Gastrocnemius medialis (tissue), 4 donors: ENCODE measurements at places on chromosomes 12 and 14.

DNA sequence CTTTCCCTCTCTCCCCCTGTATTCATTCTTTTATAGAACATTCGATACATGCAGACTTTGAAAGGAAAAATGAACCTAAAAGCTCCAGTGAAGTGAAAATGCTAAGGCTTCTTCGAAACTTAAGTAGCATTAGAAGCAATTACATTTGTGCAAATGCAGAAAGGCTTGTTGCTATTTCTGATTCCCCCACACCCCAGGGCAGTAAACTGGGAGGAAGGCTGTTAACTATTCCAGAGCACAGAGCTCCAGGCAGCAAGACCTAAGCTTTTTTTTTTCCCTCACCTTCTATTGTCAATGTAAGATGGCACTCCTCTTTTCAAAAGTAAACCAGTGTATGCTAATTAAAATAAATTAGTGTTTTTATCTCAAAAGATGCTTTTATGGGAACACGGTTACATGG, 448.9 kb upstream of the TBX3 start:
- no peak for DNase-seq

- DNase-seq, result no peak
Observed at GRCh38 chr12:12626471-12626870, 14.8 kb downstream of the CREBL2 start.

DNA sequence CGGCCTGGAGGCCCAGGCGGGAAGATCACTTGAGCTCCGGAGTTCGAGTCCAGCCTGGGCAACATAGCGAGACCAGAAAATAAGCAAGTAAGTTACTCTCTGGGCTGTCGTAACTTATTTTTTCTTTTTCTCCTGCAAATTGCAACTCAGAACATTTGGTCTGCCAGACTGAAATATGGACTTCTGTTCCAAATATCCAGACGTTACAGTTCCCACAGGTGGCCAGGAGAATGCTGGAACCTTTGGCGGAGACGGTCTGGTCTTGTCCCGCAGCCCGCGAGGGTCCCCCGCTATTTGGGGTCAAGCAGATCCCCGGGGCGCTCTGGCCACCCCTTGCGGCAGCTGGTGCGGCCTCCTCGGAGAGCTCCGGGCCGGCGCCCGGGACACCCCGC, 488 bp upstream of the PLEKHH1 start:
- no peak for DNase-seq

- no peak for DNase-seq
Observed at GRCh38 chr14:89298056-89298834, 118.8 kb downstream of the FOXN3 start.

- DNase-seq, result no peak
Observed at GRCh38 chr12:19288603-19289244, 150.6 kb upstream of the AEBP2 start.

GRCh38 chr14:71113376-71113775, 206.1 kb downstream of the PCNX1 start:
- no peak for DNase-seq

- DNase-seq, result no peak
Observed at GRCh38 chr12:104535369-104535768, 78.6 kb downstream of the CHST11 start.

DNA sequence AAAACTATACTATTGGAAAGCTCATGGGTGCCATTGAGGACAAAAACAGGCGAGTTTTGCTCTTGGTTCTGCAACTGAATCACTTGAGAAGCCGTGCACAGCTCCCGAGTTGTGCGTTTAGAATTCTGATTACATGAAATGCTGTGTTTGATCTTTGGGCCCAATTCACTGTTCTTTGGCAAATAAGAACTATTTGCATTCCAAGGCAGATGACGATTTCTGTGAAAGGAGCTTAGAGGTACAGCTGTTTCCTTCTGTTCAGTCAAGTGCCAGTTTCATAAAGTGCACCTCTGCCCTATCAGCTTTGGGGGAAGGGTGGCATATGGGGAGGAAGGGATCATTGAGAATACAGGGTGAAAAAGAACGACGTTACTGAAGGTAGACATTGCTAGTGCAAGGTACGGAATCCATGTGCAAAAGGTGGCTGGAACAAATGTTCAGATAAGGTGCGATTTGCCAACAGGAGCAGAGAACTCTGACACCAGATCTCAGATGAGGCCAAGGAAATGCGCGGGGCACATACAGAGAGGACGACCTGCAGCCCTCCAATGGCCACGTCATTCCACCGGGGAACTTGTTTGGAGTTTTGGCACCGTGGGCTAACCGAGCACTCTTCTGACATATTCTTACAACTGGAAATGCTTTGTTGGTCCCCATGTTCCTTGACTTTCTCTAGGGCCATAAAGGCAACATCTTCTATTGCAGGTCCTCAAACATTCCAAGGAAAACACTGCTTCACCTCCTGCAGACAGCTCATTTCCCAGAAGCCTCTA, 30.1 kb downstream of the TCHP start:
- DNase-seq, result no peak

DNA sequence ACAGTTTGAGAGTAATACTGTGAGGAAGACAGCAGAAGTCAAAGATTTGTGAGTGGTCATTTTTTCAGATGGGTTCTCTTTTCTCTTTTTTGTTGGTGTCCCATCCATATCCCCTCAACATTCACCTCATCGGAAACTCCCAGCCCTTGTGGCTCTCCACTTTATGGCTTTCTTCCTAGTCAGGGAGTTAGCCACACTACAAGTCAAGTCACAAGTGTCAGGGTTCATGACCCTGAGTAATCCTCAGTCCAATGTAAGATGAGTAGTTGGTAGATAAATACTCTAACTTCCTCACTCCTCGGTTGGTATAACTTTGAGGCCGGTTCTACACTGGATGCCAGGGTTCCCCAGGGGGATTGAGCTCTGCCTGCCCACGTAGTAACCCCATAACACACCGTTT, 41.4 kb downstream of the PTGER2 start:
- DNase-seq, result no peak

DNA sequence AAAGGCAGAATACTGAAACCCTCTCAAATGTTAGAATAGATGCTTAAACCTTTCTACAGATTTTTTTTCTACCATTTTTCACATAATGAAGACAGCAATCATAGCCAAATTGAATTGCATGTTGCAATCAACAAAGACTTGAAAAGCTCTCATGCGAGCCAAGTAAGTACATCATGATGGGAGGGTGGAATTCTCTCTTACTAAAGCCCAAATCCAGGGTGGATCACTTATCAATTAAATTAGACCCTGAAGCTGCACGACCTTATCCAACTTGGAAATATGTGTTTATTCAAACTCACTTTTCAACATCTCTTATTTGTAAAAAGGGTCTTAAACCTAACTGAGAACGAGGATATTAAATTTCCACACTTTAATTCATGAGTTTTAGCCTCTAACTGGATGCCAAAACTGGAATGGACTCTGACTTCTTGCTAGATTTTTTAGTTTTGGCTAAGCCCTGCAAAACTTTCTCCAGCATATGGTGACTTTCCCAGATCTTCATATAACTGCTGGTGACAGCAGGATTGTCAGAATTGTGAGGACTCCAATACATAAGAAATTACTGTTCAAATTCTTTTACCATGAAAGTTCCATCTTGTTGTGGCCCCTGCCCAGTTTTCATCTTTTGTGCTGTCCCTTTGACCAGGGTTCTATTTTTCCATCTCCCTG, 53.6 kb downstream of the HECTD4 start:
- no peak for DNase-seq

DNA sequence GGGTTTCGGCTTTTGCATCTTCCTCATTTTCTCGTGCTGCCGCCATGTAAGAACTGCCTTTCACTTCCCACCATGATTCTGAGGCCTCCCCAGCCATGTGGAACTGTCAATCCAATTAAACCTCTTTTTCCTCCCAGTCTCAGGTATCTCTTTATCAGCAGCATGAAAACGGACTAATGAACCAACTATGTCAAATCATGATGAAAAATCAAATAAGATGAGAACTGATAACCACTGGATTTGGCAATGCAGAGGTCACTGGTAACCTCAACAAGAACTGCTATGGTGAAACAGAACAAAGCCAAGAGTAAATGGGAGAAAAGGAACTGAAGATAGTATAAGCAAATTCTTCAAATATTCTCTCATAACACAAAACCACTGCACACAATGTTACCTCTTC, 6.0 kb downstream of the EML5 start:
- DNase-seq, result no peak

- DNase-seq, result no peak
Observed at GRCh38 chr14:72128629-72129028, 196.4 kb downstream of the RGS6 start.

GRCh38 chr14:75747899-75748298, 86.9 kb downstream of the TTLL5 start:
- no peak for DNase-seq

DNA sequence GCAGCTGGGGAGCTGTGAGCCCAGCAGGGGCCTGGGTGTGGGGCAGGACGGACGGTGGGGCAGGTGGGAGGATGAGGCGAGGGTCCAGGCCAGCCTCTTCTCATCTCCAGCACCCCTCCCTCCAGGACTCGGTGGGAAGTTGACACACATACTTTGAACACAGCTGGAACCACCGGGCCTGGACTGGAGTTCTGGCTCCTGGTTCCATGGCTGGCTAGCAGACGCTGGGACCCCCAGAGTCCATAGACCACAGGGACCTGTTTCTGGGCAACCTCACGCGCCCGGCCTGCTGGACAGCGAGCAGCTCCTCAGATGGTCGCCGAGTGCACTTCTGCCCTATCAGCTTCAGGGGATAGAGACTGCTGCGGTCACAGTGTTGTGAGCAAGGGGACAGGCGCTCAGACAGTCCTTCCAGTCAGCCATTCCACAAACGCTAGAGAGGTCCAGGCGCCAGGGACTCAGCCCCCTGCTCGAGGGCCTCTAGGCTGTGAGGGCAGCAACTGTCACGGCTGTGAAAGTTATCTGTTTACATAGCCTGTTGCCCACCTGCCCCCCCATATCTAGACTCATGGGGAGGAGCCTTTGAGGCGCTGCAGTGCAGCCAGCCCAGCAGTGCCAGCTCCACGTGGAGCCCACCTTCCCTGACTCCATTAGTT, 25.2 kb downstream of the TCHP start:
- DNase-seq, result no peak

DNA sequence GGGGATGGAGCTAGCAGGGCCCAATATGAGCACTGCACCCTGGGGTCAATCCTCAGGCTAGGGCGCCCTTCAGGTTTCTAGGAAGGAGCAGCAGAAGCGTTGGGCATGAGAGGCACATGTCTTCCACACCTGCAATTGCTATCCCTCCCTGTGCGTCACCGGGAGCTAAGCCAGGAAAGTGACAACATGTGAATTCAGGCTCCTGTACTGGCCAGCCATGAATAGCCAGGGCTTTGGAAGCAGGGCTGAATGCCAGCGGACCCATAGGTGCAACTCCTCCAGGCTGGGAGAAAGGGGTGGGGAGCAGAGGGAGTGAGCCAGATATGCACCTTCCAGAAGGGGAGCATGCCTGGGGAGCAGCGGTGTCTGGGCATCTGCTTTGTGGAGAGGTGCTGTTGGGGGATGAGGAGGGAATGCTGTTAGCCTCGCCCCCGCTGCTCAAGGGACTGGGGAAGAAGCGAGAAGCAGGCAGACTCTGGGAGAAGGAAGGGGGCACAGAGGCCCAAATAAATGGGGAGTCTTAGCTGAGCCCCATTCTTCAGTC, 6.1 kb downstream of the HOXC5 start:
- DNase-seq, result peak; percentile 69

GRCh38 chr14:69982220-69982839, 103.1 kb downstream of the SMOC1 start:
- no peak for DNase-seq

DNA sequence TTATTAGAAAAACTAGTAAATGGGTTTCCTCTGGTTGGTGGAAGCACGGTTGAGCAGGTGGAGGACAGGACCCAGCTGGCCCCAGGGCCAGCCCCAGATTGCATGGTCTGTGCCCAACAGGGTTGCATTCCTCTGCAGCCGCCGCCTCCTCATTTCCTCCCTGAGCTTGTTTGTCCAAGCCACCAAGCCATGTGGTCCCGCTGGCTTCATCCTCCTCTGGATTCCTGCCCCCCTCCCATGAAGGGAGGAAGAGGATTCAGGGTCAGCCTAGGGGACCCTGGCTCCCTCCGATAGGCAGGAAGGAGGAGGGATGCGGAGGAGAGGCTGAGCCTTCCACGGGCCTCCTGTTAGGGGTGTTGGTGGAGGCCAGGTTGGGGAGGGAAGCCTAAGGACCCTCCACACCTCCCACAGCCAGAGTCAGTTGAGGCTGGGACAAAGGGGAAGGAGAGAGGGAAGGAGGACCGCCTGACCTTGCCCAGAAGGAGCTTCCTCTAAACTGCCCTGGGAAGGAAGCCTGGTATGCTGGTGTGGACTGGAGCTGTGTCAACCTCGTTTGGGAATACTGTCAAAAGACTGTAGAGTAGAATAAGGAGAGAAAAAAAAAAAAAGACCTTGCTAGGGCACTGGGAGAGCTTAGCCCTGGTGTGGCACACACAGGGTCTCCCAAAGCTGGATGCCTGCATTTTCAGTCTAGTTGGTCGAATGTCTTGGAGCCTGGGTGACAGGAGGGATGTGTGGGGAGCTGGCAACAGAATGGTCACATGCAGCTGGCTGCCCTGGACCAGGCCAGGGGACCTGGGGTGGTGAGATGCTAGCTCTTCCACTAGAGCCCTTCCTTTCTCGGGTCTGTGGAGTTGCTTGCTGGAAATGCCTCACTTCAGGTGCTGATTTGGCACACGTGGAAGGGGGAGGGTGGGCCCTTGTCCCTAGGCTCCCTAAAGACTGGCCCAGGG, 42.4 kb downstream of the PLEKHG3 start:
- DNase-seq, result no peak

- no peak for DNase-seq
Observed at GRCh38 chr12:31518680-31519227, 72.2 kb downstream of the DENND5B start.

GRCh38 chr12:114767084-114767760, 83.2 kb upstream of the TBX3 start:
- DNase-seq, result no peak

GRCh38 chr12:42442888-42443287, 116.9 kb downstream of the PPHLN1 start:
- no peak for DNase-seq

DNA sequence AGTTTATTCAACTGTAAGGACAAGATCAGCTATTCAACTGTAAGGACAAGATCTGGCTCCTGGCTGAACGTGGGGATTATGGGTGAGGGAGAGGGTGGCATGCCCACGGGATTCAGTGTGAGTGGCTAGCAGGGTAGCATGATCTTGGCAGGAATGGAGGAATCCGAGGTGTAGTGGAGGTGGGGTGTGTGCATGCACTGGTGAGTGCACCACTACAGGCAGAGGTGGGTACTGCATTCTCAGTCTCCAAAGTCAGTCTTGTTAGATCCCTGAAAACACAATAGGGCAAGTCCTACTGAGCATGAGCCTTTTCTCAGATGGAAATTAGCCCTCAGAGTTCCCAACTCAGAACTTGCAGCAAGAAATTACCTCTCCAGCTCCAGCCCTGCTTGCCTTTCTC, 32.2 kb upstream of the DCD start:
- DNase-seq, result no peak

GRCh38 chr14:68109132-68109900, 289.7 kb downstream of the RAD51B start:
- no peak for DNase-seq
